ENCODE measurements at places on chromosomes 7 and 10.

- no peak for DNase-seq
Observed at GRCh38 chr7:27750316-27750715, 10.4 kb downstream of the TAX1BP1 start.

DNA sequence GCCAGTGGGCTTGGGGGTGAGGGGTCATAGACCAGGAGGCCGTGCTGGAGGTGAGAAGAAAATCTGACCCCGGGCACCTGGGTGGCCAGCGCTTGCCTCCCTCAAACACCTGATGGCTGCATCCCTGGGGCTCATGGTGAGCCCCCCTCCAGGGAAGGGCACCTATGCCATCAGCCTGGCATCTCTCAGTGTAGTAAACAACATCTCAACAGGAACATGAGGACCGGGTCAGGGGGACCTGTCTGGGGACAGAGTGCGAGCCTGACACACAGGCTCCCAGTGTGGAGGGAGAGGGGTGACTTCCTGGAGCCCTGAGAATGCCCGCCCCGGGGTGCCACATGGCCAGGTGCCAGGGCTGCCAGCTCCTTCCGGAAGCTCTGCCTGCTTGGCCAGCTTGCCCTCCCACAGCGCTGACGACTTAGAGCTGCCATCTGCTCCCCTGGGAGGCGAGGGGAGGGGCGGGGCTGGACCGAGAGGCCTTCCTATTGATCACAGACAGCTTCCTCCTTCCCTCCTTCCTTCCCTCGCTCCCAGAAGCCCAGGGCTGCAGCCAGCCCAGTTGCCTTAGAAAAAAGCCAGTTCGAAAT, 12.3 kb downstream of the STX1A start:
- no peak for DNase-seq

DNA sequence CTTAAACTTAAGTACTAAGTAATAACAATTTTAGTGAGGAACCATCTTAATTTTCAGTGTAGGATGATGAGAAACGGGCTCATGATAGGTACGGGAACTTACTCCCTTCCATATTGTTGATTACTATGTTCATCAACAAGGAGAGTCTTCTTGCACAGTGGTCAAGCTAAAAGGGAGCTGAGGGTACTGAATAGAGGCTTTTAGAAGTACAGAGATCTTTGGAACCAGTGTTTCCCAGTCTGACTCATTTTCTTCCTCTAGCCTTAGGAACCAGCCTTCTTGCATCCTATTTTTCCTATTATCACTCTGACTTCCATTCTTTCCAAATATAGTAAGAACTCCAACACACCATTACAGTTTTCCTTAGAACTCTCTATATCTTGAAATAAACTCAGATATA, 17.6 kb upstream of the SEMA3D start:
- DNase-seq, result no peak

DNA sequence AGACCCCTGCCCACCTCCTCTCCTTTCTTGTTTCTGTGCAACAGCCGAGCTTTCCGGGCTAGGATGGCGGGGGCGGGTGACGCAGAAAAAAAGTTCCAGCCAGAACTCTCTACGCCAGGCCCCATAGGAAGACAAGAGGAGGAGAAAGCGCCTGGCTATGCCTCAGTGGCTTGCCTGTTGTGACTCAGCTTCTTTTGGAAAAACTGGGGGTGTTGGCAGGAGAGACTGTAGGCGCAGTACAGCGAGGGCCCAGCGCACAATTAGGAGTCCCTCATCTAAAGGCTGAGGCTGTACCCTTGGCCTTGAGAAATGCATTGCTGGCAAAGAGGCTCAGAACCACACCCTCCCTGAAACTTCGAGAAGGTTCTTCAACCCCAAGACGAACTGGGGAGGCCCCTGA, 28.0 kb upstream of the KPNA7 start:
- DNase-seq, result no peak

GRCh38 chr10:48926255-48926654, 13.4 kb downstream of the LRRC18 start:
- peak; percentile 17 for DNase-seq

- DNase-seq, result no peak
Observed at GRCh38 chr7:67843001-67843565, 846.5 kb downstream of the TYW1 start.

GRCh38 chr7:25963733-25964132, 188.3 kb upstream of the NFE2L3 start:
- DNase-seq, result no peak

DNA sequence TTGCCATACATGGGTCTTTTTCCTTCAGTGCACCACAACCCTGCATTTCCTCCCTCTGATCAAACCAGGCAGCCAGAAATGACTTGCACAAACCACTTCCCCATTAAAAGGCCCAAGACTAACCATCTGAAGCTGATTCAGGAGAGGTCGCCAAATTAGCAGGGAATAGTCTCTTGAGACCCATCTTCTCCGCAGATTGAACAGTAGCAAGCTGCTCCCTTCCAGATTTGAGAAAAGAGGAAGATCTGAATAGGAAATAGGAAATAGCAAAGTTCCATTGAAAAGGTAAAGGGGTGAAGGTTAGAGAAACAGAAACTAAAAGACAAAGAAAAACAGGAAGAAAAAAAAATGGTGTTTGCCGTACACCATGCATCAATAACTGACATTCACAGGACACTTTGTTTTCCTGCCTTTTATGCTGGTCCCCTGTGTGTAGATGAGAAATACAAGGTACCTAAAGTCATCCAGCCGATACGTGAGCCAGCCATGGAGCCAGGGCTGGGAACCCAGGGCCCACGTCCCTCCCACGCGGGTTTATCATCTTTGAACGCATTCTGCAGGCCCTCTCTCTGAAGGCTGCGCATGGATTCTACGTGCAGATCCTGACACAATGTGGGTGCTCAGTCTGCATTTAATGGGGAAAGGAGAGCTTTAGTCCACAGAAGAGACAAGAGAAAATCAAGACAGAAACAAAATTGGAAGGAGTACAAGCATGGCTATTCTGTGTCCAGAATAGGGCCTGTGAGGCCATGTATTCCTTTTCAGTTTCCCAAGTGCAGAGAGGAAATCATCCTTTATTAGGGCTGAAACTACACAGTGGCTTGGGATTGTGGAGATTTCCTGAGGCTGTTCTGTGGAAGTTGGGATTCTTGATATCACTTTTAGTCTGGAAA, 268.4 kb upstream of the NPVF start:
- no peak for DNase-seq

- DNase-seq, result no peak
Observed at GRCh38 chr7:158445421-158446175, 142.0 kb downstream of the PTPRN2 start.

DNA sequence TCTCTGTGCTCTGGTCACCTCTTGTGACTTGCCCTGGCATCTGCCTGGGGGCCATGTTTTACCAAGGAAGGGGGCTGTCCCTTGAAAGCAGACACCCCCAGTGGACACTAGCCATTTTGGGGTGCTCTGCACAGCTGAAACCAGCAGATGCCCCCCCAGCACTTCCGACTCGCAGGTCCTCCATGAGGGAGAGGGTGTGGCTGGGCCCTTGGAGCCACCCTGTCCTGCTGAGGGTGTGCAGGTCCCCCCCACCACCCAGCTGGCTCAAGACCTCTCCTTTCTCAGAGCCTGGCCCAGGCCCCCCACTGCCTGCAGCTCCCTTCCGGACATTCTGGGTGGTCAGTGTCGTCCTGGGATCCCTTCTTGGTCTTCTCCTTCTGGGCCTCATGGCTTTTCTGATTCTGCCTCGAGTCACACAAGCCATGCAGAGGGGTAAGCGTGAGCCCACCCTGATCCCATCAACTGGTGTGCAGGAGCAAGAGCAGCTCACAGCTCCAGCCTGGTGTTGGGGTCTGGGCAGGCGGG, 12.3 kb downstream of the SCART1 start:
- no peak for DNase-seq

- no peak for DNase-seq
Observed at GRCh38 chr10:103789771-103790201, 65.6 kb downstream of the SH3PXD2A start.

- DNase-seq, result no peak
Observed at GRCh38 chr10:9858816-9859215, 1158.9 kb upstream of the CELF2 start.

GRCh38 chr10:17410907-17411306, 43.5 kb downstream of the ST8SIA6 start:
- DNase-seq, result no peak

DNA sequence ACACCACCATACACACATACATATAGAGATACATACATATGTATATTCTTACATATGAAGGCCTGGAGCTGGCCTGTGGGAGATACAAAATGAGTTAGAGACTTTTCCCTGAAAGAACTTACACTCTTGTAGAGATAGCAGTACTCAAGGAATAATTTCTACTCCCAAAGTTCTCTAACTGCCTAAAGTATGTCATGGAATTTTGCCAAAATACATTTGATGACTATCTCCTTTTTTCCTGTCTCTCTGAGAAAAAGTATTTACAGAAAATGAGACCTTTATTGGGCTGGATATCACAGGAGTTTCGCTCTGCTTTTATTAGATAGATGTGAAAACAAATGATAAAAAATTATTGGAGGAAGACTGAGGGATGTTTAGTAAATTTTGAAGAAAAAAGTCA, 220.1 kb downstream of the POU6F2 start:
- no peak for DNase-seq

- no peak for DNase-seq
Observed at GRCh38 chr10:19908991-19909696, 92.9 kb downstream of the PLXDC2 start.

DNA sequence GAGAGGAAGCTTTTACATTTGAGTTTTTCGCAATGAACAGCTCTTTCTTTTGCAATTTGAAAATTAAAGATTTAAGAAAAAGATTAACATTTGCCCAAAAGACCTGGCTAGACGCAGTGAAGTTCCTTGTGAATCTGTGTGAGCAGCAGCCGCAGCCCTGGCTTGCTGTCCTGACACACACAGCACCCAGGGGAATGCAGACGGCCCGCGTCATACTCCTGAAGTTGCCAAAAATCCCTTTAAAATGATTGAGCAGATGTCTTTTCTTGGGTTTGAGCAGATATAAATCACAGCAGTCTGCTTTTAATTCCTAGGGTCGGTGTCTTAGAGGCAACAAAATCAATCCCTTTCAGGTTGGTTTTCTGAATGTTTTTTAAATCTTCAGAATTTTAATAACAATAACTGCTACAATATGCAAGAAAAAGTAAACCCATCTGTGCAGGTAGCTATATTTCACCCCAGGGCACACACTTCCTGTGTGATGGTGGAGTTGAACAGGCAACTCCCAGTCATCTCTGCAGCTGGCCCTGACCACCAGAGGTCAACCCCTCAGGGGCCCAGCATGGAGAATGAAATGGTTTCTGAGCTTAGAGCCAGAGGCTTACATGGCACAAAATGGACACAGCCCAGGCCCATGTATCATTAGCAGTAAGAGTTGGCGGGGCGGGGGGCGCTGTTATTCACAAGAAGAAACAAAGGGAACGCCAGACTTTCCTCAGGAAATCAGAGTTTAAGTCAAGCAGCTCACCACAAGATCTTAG, 32.2 kb upstream of the TRIL start:
- peak; percentile 58 for DNase-seq

- DNase-seq, result no peak
Observed at GRCh38 chr7:105222953-105223352, 165.8 kb downstream of the SRPK2 start.

DNA sequence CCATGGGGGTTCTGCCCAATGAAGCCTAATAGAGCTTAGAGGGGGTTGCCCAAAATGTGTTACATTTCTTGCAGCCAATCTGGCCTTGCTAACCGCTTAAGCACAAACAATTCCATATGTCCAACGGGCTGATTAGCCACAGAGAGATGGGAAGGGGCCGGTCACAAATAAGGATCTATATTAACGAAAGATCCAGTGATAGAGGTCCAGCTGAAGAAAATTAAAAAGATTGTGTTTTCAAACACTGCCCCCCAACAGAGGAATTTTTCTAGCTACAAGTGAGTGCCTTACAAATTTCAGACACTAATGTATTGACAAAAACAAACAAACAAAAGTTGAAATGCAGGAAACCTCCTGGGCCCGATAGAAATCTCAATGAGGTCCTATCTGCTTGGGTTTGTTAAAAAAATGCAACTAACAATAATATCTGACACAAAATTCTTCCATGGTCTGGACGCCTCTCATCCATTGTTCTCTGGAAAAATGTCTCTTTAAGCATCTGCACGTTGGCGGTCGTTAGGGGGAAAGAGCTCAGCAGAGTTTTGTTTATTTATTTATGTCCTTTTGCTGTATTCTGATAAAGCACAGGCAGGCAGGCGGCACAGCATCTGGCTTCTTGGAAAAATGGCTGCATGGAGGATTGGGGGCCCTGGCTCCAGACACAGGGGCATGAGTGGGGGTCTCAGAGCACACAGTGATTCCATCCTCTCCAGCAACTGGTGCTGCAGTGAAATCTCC, 402.0 kb downstream of the RPS24 start:
- DNase-seq, result no peak

DNA sequence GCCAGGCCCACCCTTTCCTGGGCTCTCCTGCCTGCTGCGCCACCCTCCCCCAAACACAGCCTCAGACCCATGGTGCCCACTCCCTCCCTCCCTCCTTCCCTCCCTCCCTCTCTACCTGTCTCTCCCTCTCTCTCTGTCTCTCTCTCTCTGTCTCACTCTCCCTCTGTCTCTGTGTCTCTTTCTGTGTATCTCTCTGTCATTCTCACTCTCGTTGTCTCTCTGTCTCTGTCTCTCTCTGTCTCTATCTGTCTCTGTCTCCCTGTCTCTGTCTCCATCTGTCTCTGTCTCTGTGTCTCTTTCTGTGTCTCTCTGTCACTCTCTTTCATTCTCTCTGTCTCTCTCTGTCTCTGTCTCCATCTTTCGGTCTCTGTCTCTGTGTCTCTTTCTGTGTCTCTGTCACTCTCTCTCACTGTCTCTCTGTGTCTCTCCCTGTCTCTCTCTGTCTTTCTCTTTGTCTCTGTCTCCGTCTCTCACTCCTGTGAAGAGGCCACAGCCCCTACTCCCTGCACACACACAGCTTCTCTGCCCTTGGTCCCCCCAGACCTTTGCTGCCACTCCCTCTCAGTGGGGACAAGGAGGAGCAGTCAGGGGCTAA, 51.5 kb downstream of the CALML3 start:
- DNase-seq, result no peak

DNA sequence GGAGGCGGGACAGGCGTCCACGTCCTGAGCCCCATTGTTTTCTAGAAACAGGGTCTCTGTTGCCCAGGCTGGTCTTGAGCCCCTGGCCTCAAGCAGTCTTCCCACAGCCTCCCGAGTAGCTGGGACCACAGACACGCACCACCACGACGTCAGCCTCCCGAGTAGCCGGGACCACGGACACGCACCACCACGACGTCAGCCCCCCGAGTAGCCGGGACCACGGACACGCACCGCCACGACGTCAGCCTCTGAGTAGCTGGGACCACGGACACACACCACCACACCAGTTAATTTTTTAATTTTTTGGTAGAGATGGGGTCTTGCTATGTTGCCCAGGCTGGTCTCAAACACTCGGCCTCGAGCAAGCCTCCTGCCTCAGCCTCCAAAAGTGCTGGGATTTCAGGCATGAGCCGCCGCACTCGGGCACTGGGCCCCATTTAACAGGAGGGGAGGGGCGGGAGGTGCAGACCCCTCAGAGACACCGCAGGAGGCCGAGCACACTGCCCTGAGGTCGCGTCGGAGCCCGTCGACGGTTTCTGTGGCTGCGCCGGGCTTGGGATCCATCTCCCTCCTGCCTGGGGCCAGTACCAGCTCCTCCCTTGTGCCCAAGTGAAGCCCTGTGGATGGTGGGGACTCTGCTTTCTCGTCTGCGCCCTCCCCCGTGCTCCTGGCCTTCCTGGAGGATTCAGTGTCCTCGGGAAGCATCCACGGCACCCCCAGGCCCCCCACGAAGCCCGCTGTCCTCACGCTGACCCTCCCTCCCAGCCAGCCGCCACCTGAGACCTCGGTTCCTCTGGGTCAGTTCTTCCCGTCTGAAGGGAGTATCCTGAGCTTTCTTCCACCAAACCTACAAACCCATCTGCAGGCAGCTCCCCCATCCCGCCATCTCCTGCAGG, 13.0 kb downstream of the FAM20C start:
- no peak for DNase-seq

GRCh38 chr10:124447751-124448466, 1.9 kb downstream of the NKX1-2 start:
- no peak for DNase-seq

All from islet precursor cell (in vitro differentiated cells).